ENCODE measurements at places on chromosomes 1 and 21. TPM values are rescaled to one million over a fixed set of nuclear protein-coding genes. Genes with fewer than 3 reads are reported as not detected.

CENPL gene
- total RNA-seq, result 6.9 TPM

GRCh38 chr1:43363935-43364525 lies 3.8 kb downstream of the ELOVL1 start:
- no peak for DNase-seq

LRRC41 gene
- total RNA-seq, result 78.2 TPM

GRCh38 chr1:228935855-228936727 lies 200.8 kb downstream of the RHOU start:
- no peak for DNase-seq

DNA sequence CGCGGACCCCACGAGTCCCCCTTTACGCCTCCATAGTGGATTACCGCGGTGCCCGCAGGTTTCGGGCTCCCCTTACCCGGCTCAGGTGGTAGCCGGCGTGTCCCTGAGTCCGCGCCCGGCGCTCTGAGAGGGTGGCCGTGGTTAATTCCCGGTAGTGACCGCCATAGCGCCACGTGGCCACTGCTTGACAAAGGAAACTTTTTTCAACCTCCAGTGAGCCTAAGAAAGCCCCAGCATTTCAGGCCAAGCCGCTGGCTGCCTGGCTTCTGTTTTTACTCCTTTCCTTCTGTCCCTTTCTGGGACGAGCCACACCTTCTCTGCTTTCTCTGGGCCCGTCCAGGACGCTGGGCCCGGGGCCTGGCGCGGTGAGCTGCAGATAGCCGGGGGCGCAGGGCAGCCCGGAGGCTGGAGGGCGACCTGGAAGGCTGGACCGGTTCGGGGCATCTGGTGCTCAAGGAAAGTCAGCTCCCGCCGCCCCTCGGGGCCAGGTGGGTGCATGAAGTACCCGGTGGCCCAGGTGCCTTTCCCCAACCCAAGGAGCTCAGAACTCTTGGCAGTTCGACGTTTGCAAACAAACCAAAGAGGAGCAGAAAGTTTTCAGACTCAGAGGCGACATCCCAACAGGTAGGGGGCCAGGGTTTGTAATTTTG lies 540 bp upstream of the C1orf198 start:
- DNase-seq, result no peak

MCM3AP gene
- 63.8 TPM for total RNA-seq

ARPC5 gene
- total RNA-seq, result 68.7 TPM

- DNase-seq, result no peak
Observed at GRCh38 chr1:75345538-75346292, 211.5 kb downstream of the LHX8 start.

- no peak for DNase-seq
Observed at GRCh38 chr1:174956976-174957375, 42.8 kb upstream of the CACYBP start.

DNA sequence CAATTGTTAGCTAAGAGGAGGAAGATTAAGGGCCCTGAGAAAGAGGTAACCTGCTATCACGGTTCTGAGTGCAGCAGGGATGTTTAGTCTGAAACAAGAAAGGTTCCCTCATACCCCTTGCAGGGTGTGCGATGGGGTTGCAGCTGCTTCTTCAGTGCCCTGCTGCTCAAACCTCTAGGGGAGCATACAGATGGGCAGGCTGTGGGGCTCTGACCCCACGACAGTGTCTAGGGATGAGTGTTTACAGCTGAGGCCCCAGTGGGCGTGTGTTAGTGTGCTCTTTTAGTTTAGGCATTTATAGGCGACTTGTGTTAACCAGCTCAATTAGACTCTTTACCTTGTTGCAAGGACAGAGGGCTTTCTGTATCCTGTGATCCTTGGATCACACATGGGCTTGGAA lies 41.3 kb upstream of the PLA2G5 start:
- no peak for DNase-seq

DNA sequence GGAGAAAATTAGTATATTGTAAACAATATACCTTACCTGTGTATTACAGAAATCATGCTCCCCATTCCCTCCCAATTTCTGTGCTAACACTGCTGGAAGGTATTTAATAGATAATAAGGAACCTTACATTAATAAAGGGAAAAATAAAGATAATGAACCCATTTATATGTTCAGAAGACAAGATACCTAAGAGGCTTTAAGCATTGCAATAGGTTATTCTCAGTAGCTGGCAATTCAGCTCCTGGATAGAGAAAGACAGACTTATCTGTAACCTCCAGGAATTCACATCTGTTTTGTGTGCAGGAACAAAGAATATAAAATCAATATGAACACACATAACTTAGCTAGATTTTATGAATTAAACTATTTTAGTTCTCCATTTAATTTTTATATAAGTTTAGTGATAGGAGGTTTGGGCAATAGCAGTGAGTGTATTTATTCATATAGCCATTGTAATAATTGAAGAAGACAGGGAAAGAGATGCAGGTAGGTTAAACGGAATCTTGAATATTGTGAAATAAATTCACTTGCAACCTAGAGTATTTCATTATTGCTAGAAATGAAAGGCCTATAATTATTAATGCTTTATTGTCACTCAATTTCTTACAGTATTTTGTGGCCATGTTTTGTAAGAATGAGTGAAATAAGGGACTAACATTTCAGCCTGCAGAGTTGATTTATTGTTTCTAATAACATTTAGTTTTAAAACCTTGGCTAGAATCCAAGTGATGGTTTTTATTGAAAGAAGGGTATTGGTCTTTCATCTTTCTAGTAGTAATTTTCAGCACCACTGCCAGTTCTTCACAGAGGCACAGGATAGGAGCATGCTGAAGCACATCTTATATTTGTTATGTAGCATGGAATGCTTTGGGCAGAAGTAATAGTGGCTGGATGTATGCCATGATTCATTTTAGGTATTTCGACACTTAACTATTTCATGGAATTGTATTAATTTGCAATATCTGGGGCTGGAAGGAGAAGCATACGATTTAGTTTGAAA lies 1.5 kb downstream of the XPR1 start:
- no peak for DNase-seq

GRCh38 chr1:160204526-160205241 lies 500 bp upstream of the PEA15 start:
- DNase-seq, result no peak

NDUFS2 gene
- 89.4 TPM for total RNA-seq

S100A12 gene
- 4.2 TPM for total RNA-seq

- DNase-seq, result no peak
Observed at GRCh38 chr1:43477716-43478115, 24.0 kb upstream of the HYI start.

F5 gene
- total RNA-seq, result 5.0 TPM

GRCh38 chr1:110003747-110004428 lies 19.3 kb downstream of the AHCYL1 start:
- DNase-seq, result peak; percentile 70

DNA sequence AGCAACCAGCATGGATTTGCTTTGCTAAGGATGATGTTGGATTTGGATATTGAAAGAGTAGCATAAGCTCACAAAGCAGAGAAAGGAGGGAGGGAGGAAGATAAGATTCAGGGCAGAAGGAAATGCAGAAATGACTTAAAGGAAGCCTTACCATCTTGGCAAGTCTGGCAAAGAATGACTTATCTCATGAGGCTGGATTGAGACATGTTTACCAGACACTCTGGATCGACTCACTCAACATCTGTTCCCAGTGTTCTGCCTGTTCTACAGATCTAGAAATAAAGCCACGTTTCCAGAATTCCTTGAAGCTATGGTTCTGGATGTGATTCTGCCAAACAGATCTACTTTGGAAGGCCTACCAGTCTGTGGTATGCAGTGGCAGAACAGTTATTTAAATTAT lies 38.8 kb upstream of the CTBS start:
- DNase-seq, result no peak

ZSWIM5 gene
- total RNA-seq, result 1.5 TPM

INSRR gene
- total RNA-seq, result not detected

- no peak for DNase-seq
Observed at GRCh38 chr1:203346060-203346768, 4.7 kb downstream of the FMOD start.

- DNase-seq, result peak; percentile 89
Observed at GRCh38 chr1:156889802-156890580, 3.5 kb upstream of the PEAR1 start.

- DNase-seq, result no peak
Observed at GRCh38 chr1:54699936-54700525, 15.6 kb upstream of the TTC4 start.

ADORA3 gene
- total RNA-seq, result 9.6 TPM

GRCh38 chr1:70442490-70442889 lies 31.4 kb downstream of the CTH start:
- DNase-seq, result no peak

DNA sequence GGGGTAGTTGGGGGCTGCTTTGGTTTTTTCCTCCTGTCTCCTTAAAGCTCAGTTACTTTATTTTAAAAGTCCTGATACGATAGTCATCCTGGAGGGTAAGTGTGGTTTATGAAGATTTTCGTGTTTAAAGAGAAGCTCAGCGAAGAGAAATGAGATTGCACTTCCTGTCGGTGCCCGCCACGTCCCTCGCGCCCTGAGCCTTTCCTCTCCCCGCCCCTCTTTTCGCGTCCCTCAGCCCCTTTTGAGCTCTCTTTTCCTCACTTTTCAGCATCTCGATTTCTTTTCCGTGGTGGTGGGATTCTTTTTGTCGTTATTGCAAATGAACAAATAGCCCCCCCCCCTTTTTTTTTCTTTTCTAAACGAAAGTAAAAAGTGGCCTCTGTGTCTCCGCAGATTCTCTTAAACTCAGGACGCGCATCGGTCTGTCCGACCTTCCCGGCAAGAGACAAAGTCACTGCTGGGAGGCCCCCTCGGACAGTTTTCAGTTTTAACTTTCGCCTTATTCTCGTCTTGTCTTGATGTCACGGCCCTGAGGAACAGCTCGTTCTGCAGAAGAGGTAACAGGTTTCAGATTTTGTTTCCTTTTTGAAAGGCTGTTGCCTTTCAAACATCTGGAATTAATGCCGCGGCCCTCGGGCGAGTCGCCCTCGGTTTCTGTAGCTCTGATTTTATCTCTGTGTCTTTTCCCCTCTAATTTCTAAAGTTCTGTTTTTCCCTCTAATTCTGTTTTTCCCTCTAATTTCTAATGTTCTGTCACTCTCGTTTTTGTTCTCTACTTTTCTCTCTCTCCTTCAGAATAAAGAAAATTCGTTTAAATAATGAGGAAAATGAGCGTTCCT lies 1.0 kb upstream of the DMRTA2 start:
- no peak for DNase-seq

GRCh38 chr1:228362884-228363450 lies 43.7 kb downstream of the TRIM11 start:
- DNase-seq, result no peak

DNA sequence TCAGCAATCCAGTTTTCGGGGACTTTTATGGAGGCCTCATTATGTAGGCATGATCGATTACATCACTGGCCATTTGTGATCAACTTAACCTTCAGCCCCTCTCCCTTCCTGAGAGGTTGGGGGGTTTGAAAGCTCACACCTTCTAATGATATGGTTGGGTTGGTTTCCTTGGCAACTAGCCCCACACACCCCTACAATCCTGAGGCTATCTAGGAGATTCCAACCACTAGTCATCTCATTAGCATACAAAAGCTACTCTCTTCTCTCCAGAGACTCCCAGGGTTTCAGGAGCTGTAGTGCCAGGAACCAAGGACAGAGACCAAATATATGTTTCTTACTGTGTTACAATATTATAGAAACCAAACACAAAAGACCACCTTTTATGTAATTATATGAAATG lies 35.2 kb upstream of the ZNF326 start:
- no peak for DNase-seq

PTGS2 gene
- total RNA-seq, result 8.3 TPM

Measured in omental fat pad (tissue), 4 donors.